Activated CD4-positive, alpha-beta T cell treated with anti-CD3 and anti-CD28 coated beads, Interleukin-10, Interleukin-2, amounts not matched to agents 100 ng/mL and 50 ng/mL, durations not matched to agents 16 hours and 8 hours (primary cell): ENCODE measurements at places on chromosomes 2 and 18.

DNA sequence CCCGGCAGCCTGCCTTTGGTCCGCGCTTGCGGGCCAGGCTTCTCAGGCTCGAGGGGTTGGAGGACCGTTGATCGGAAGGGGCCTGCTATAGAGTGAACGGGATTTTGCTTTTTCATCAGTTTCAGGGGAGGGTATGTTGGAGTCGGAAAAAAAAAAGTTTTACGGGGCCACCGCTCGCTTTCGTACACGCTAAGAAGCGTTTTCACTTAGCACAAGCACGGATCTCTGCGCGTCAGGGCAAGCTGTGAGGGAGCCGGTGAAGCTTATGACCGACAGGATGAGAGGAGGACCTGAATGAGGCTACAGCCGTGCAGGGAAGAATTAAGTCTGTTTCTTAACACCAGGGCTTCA, 443 bp downstream of the CPSF3 start:
- DNase-seq, result peak; percentile 33

GRCh38 chr18:55768255-55768654, 180.3 kb upstream of the TCF4 start:
- no peak for DNase-seq

GRCh38 chr2:165791421-165792103, 2.5 kb downstream of the GALNT3 start:
- DNase-seq, result peak; percentile 12

DNA sequence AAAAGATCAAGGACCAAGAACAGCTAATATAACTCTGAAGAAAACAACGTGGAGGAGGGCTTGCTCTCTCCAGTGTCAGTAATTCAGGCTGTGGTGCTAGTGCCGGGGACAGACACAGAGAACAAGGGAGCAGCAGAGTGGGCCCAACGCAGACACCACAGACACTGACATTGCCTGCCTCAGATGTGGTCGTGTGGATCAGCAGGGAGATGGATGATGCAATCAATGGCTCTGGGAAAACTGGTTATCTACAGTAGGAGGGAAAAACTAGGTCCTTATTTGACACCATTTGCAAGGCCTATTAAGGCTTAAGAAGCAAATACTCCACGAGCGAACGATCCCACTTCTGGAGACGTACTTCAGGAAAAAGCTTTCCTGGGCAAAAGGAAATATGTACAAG, 36.1 kb downstream of the HDLBP start:
- DNase-seq, result no peak

DNA sequence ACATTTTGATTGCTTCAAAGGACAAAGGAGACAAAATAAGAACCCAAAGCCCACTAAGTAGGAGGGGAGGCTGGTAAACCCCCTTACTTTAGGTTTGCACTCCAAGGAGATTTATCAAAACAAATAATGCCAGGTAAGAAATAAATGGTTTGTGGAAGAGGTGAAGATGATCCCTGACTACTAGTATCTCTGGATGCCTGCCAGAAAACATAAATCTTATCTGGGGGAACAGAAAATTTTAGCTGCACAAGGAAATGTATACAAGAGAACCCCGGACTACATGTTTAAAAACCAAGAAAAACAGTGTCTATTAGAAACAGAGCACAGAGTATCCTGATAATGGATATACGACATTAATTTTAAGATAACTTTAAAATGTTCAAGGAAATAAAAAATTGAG, 114.1 kb downstream of the TRABD2A start:
- DNase-seq, result no peak
